ENCODE measurements at places on chromosomes 3 and 15. TPM values are rescaled to one million over a fixed set of nuclear protein-coding genes. Genes with fewer than 3 reads are reported as not detected.

Gene EPHB1
- total RNA-seq: not detected

Gene ST3GAL6
- total RNA-seq: not detected

Gene CEP152
- total RNA-seq: 19.5 TPM

Gene GPR27
- not detected for total RNA-seq

Gene CASR
- total RNA-seq: not detected

Gene ERICH6
- total RNA-seq: not detected

Gene GABRB3
- total RNA-seq: not detected

Gene NEIL1
- 0.29 TPM for total RNA-seq

Gene EID1
- 579 TPM for total RNA-seq

Gene DHFR2
- 2.9 TPM for total RNA-seq

Gene TGM5
- total RNA-seq: 0.24 TPM
